ENCODE measurements at places on chromosomes 2 and 18.
A peak's percentile ranks its signal among the peaks of the same experiment; 100 is the strongest.

DNA sequence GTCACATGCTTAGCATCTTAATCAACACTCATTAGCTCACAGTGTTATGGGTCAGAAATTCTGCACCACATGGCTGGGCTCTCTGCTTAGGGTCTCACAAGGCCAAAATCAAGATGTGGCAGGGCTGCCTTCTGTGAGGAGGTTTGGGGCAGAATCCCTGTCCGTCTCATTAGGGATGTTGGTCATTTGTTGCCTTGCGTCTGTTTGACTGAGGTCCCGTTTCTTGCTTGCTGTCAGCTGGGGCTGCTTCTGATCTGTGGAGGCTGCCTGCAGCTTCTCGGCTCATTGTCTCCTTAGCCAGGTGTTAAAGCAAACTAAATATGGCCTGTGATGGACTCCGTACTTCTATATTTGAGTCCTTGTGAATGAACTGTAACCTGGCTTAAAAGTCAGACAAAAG, 146.5 kb downstream of the NDUFA10 start:
- DNase-seq = no peak

- DNase-seq = no peak
Observed at GRCh38 chr2:223048519-223048918, 3.5 kb upstream of the KCNE4 start.

GRCh38 chr2:224357098-224357901, 44.6 kb downstream of the FAM124B start:
- peak; percentile 25 for DNase-seq

GRCh38 chr18:58152891-58153290, 108.9 kb downstream of the NEDD4L start:
- no peak for DNase-seq

DNA sequence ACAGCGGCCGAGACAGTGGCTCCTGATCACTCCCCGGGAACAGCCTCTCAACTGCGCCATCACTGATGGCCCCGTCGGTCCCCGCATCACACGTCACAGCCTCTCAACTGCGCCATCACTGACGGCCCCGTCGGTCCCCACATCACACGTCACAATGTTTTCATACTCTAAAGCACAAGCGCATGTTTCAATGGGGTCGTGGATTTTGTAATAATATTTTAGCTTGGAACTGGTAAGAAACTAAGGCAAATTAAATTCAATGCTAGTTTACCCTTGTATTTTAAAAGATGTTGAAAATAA, 44.2 kb upstream of the CTDP1 start:
- no peak for DNase-seq

DNA sequence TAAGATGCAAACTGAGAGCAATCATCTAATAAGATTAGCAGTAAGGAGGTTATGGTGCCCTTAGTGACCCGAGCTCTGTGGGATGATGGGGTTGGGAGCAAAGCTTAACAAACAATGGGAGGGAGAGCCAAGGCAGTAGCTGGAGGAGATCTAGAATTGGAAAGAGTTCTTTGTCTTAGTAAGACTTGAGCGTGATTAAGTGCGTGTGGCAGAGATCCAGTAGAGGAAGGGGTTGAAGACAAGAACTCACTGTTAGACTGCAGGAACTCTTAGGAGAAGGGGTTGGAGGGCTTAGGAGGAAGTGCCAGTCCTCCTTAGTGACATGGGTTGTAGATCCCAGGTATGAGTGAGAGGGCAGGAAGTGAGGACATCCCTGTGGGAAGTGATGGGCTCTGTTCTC, 184.7 kb downstream of the GFPT1 start:
- no peak for DNase-seq

- DNase-seq = no peak
Observed at GRCh38 chr2:40228310-40228709, 223.6 kb downstream of the SLC8A1 start.

DNA sequence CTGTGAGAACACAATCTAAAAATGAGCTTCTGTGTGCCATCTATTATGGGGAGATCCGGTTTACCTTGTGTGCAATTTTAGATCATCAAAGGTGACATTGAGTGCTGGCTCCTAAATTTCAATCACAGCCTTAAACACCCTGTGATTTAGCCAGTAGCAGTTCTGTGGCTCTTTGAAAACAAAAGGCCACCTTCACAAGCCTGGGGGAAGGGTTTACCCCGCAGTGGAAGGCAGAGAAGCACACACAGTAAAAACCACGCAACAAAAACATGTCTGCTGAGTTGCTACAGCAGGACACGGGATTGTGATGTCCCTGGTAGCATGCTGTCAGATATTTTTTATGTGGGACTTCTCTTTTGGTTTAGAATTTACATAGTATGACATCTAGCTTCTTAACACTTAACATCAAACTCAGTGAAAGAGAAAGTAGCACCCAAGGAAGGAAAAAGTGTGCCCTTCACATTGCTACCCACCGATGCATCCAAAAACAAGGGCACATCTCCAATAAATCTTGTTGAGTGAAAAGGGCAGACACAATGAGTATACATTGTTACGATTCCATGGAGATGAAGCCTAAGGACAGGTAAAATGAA, 56.1 kb upstream of the RNF152 start:
- no peak for DNase-seq

- DNase-seq = no peak
Observed at GRCh38 chr2:136016836-136017235, 31.4 kb upstream of the DARS1 start.

DNA sequence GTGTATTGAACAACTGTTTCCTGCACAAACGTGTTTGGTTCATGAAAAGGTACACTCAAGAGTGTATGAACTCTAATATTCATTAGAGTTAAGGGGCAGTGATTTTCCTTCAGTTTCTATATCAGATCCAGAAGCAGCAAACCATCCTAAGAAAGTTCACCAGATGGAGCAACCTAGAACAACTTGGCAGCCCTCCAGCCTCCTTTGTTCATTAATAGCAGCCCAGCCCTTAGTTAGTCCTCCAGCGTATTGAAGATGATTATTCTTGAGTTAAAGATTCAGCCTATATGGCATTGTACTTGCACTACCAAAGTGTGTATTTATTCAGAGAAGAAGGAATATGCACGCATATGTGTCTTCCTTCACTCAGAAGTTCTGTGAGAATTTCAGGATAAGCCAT, 365.5 kb downstream of the SETBP1 start:
- DNase-seq = no peak

DNA sequence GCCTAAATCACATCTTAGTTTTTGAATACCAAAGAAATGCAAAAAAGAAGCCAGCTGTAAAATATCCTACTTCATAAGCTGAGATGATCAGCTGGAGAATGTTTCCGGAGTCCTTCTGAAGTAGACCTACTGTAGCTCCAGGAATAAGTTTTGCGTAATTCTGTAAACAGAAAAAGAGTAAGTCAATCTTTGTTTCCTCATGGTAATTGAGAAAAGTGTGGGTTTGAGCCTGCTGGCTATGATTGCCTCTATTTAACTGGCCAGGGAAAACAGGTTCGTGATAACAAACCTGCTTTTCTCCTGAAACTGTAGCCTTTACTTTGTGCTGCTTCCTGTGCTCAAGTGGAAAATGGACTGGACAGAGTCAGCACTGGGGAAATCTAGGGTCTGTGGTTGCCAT, 58.2 kb downstream of the ITGB6 start:
- no peak for DNase-seq

GRCh38 chr2:140657657-140658056, 1473.2 kb downstream of the LRP1B start:
- no peak for DNase-seq

- DNase-seq = no peak
Observed at GRCh38 chr2:98806236-98806697, 75.3 kb upstream of the MGAT4A start.

GRCh38 chr2:190781604-190782198, 98.9 kb upstream of the GLS start:
- peak; percentile 40 for DNase-seq

GRCh38 chr2:98663511-98664090, 55.2 kb downstream of the UNC50 start:
- DNase-seq = no peak

- DNase-seq = no peak
Observed at GRCh38 chr2:119136093-119136492, 22.5 kb downstream of the C1QL2 start.

GRCh38 chr2:30188292-30188691, 41.5 kb downstream of the YPEL5 start:
- DNase-seq = no peak

- DNase-seq = no peak
Observed at GRCh38 chr2:238638100-238638981, 209.5 kb upstream of the TWIST2 start.

DNA sequence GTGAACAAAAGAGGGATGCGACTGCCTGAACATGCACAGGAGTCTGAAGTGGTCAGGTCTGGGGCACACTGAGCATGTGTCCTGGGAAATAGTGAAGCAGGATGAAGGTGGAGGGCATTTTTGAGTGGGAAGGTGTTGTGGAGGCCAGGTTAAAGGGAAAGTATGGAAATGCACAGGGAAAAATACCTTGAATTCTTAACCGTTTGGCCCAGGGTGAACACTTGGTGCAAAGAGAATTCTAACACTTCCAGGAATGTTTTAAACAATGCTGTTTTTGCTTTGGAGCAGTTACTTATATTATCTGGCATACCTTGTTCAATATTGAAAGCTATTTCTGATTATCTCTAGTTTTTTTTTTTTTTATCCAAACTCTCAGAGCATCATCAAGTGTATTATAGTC, 623.5 kb downstream of the DCC start:
- no peak for DNase-seq

- DNase-seq = no peak
Observed at GRCh38 chr2:557635-558301, 119.4 kb downstream of the TMEM18 start.

- no peak for DNase-seq
Observed at GRCh38 chr2:197442857-197443256, 8.0 kb upstream of the SF3B1 start.

DNA sequence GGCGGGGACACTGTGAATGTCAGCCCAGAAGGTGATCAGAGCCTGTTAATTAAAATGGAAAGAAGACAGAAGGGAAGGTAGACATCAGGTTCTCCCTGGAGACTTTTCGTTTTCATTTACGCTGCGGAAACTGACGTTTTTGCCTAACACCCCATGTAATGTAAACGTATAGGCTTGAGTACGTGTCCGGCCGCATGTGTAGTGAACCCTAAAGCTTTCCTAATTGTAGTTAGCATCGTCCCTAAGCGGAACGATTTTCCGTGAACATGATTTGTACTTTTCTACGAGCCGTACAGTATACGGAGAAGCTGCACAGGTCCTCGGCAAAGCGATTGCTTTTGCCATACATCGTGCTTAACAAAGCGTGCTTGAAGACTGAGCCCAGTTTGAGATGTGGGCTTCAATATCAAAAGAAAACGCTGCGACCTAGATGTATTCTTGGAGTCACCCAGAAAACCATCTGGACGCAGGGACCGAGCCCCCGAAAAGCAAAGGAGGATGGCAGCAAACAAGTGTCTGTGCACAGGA, 284 bp downstream of the TIMM21 start:
- no peak for DNase-seq

- DNase-seq = no peak
Observed at GRCh38 chr2:218927422-218927821, 32.0 kb upstream of the CDK5R2 start.

GRCh38 chr18:75123113-75123512, 85.8 kb downstream of the PTGR3 start:
- DNase-seq = no peak

- DNase-seq = peak; percentile 68
Observed at GRCh38 chr2:234996069-234996940, 44.5 kb downstream of the SH3BP4 start.

DNA sequence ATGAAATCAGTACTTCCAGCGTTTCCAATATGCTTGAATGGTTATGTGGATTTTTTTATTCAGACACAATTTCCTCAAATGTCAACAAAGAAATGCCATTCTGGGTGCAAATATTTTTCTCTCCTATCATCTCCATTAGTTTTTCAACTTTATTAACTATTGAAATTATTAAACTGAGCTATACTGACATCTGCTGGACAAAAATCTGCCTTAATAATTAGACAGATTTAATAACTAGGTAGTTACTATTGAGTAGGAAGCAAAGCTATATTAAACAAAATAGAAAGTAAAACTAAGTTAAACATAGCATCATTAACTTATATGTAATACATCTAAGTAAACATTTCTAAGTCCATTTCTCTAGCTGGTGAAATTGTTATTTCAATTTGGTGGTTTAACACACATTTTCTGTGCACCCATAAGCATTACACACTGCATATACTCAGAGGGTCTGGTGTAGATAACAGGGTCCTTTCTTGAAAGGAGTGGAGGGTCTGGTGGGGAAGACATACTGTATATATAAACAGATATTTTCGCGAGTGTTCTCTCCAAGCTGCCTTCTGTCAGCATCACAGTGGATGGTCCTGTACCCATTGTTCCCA, 77.0 kb downstream of the LANCL1 start:
- DNase-seq = no peak

DNA sequence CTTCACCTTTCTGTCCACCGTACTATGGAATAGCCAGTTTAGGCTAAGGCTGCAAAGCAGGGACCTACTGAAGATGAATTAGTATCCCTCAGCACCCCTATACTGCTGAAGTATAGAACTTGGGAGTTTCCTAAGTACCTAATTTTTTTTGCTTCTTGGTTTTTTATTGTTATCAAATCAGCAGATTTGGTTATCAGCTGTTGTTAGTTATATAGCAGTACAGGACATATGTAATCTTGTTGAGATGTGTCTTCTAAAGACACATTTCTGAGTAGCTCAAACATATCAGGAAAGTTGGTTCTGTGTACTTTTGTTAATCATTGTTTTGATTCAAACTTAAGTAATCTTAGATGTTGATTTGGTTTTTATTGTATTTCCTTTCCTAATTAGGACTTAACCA, 5.2 kb downstream of the MYL12A start:
- no peak for DNase-seq

DNA sequence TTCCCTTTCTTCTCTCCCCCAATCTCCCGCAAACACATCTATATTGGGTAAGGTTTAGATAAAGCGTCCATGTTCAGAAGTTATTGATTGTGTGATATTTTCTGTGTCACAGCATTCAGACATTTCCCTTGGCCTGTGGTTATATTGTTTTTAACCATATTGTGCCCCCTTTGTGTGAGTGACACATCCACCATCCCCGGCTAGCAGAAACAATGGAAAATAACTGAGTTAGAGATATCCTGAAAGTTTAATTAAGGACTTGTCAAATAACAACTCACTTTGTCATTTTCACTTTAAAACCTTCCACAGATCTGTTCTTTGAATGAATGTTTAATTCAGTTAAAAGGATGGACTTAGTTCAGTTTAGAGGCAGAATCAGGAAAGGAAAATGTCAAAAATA, 151.0 kb downstream of the KCNJ3 start:
- DNase-seq = no peak

- no peak for DNase-seq
Observed at GRCh38 chr2:164896634-164897355, 55.2 kb upstream of the COBLL1 start.

DNA sequence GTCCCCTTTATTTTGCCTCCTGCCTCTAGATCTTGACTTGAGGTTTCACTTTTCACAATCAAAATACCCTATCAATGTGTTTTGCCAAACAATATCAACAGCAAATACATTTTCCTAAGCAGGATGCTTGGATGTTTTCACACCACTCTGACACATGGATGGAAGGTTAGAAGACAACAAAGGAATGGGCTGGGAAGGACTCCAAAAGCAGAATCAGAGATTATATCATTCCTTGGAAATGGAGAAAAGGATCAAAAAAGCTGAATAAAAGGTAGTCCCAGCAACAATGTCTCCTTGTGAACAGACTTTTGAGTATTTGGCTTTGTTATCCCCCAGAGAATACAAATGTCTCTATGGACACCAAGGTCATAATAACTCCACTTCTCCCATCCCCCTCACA, 170.8 kb downstream of the ETAA1 start:
- no peak for DNase-seq

GRCh38 chr18:39732918-39733317, 2167.3 kb upstream of the CELF4 start:
- DNase-seq = no peak
